Mucosa of descending colon (tissue), 3 donors: ENCODE measurements at places on chromosomes 12 and 14. TPM values are rescaled to one million over a fixed set of nuclear protein-coding genes. Genes with fewer than 3 reads are reported as not detected.

The RNASE4 gene
- total RNA-seq = 37.4 TPM

The PPP1R36 gene
- 10.4 TPM for total RNA-seq

The C12orf57 gene
- 130 TPM for total RNA-seq

The CFAP251 gene
- total RNA-seq = 0.14 TPM

The P2RX7 gene
- total RNA-seq = 1.0 TPM

The CDC42BPB gene
- total RNA-seq = 77.6 TPM

The CCDC177 gene
- not detected for total RNA-seq

The DNAI7 gene
- not detected for total RNA-seq

The LTB4R2 gene
- 5.0 TPM for total RNA-seq

The SOAT2 gene
- total RNA-seq = 0.41 TPM

The NID2 gene
- 32.5 TPM for total RNA-seq

The ACACB gene
- 54.4 TPM for total RNA-seq

The PDZRN4 gene
- total RNA-seq = 2.0 TPM

The TRIP11 gene
- 67.3 TPM for total RNA-seq

The MUCL1 gene
- total RNA-seq = not detected

The LMO3 gene
- total RNA-seq = 3.6 TPM

The PZP gene
- total RNA-seq = not detected

The TPPP2 gene
- total RNA-seq = 0.58 TPM

The ADGRD1 gene
- total RNA-seq = 12.9 TPM

The SERPINA10 gene
- 0.34 TPM for total RNA-seq

The DAO gene
- total RNA-seq = 4.8 TPM

The GRIP1 gene
- 22.8 TPM for total RNA-seq

The TCL1B gene
- not detected for total RNA-seq

The CDK4 gene
- total RNA-seq = 62.7 TPM
